ENCODE measurements at places on chromosomes 16 and 17.

DNA sequence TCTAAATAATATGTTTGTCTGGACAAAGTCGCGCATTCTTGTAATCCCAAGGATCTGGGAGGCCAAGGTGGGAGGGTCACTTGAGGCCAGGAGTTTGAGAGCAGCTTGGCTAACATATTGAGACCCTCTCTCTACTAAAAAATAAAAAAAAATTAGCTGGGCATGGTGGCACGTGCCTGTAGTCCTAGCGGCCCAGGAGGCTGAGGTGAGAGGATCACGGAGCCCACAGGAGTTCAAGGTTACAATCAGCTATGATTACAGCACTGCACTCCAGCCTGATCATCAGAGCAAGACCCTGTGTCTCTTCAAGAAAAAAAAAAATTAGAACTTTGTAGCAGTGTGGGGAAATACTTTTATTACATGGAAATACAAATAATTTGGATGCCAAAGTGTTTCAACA lies 6.1 kb upstream of the CHST6 start:
- no peak for DNase-seq

GRCh38 chr17:45977506-45977824 lies 21.6 kb upstream of the STH start:
- DNase-seq = no peak

GRCh38 chr16:78761427-78761826 lies 662.0 kb downstream of the WWOX start:
- DNase-seq = no peak

DNA sequence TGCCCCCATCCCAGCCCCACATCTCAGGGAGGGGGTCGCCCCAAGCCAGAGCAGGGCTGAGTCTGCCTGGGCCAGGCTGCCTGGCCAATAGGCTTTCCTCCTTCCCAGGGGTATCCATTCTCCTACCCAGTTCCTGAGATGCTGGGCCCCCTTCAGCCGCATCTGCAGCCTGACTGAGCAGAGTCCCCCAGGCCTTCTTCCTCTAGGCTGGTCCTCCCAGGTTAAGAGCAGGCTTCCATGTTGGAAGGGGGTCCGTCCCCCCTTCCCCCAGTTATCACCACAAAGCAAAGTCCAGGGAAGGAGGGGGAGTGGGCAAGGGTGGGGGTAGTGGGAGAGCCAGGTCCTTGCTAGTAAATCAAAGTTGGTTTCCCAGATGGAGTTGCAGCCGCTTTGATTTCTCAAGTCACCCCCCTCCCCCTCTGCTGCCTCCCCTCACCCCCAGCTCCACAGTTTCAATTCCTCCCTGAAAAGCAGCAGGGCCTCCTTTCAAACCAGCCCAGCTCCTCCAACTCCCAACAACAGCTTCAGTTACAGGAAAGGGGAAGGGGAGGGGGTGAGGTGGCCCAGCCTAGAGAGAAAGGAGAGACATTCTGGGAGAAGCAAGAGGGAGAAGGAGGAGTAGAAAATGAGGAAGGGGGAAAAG lies 9.5 kb upstream of the FZD2 start:
- DNase-seq = no peak

DNA sequence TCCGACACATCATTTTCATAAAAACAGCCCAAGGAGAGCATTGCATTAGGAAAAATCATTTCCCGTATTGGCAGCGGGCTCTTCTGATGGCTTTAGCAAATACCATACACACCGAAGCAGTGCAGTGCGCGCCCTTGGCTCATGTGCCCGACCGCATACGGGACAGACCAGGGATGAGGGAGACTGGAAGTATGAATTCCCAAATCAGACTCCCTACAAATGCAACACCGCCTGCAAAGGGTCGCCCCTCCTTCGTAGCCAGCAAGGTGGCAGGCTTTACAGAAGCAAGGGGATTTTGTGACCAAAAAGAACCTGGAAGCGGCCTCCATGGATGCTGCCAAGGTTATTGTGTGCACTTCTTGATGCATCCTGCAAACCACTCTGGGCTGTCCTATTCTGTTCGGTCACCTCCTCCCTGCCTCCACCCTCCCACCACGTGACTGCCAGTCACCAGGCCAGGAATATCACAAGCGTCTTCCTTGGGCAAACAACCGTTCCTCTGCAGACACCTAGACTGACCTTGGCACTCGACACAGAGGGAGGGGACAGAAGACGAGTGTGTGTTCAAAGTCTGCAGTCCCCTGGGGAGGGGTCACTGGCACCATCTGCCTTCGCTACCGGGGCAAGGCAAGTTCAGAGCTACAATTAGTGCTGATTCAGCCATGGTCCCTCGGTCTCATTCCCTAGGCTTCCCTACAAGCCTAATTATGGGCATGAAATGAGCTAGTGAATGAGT lies 460.4 kb downstream of the SLC39A11 start:
- DNase-seq = no peak

DNA sequence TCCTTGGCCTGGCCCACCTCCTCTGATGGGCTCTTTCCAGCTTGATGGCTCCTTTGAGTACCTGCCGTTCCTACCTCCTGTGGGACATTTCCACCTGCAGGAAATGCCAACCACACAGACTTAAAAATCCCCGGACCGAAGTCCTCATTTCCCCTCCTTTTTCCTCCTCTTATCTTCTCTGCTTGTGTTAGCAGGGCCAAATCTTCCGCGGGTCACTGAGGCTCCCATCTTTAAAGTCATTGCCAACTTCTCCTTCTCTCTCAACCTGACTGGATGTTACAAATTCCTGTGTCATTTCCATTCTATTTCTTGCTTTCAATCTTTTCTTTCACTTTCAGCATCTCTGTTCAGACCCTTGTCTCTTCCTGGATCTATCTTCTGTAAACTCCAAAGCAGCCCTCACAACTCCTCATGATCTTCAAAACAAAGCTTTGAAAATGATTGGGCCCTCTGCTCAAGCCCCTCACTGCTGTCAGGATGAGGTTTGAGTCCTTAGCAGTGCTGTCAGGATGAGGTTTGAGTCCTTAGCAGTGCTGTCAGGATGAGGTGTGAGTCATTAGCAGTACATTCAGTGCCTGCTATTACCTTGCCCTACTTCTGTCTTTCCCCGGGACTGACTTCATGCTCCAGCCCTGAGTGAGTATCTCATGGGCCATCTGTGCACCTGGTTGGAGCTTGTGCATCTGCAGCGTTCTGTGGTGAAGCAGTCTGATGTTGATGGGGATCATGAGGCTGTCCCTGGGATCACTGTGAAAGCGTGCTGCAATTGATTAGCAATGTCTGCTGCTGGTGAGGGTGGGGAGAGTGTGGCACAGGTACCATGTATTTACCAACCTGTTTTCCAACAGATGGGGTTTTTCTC lies 100.1 kb downstream of the IRF8 start:
- no peak for DNase-seq

- DNase-seq = no peak
Measured at GRCh38 chr17:21370430-21370829, 5.7 kb upstream of the KCNJ12 start.

DNA sequence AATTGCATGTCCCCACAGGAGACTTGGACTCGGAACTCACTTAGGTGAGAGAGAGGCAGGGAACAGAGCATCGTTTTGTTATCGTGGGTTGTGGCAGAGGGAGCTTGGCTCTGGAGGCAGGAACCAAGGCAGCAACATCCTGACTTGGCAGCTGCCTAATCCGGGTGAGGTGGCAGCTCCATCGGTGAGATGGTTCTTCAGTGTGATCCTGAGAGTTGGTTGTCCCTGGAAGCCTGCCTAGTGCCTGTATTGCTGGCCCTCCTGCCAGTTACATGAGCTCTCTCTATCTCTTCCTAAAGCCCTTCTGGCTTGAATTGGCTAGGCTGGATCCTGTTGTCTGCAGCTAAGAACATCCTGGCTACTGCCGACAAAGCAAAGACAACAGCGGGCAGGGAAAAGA lies 19.9 kb upstream of the SEC14L1 start:
- no peak for DNase-seq

DNA sequence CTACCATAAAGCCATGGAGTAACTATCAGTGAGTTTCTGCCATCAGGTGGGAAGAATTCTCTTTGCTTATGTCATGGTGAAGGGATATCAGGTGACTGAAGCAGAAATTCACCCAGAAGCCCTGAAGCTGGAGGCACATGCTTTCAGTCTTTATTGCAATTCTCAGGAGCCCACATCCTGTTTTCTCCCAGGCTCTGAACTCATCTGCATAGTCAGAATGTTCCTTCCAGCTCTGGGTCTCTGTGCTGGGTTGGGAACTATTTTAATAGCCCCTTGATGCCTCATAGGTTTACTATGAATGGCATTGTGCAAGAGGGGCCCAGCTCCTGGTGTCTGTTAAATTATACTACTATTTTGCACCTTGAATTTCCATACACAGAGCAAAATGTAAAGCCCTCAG lies 198.4 kb upstream of the SOX9 start:
- no peak for DNase-seq

DNA sequence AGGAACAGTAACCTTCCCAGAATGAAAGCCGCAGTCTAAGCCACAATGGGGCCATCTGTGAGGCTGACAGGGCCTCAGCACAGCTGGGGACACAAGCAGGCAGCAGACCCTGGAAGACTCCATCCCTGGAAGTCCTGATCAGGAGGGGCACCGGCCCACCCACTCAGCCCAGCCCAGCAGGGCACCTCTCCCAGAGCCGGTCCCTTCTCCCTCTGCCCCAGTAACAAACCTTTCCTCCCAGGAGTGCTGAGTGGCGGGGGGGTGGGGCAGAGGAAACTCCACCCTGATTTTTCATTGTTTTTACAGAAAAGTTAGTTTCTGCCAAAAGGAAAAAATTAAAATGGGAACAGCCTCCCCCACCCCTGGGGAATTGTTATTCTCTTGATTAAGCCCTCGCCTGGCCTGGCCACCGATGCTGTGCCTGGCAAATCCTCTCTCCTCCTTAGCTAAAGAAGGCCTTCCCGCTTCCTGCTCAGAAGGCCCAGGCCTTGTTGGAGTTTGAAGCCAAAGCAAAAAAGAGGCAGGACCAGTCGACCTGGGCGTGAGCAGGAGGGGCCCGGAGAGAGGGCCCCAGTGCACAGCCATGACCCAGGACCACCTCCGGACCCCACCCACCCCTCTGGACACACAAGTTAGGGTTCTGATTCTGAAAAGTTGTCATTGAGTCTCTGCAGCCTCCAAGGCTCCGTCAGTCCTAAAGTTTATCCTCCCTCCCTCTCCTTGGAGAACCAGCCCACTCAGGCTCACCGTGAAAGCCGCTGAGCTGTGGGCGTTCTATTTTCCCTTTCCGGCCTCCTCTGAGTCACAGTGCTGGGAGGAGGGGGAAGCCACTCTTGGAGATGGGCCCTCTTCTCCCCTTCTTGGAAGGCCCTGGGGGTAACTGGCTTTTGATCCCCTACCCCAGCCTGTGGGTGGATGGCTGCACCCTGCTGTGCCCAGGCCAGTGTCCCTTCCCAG lies 128.4 kb upstream of the TNRC6C start:
- DNase-seq = no peak

DNA sequence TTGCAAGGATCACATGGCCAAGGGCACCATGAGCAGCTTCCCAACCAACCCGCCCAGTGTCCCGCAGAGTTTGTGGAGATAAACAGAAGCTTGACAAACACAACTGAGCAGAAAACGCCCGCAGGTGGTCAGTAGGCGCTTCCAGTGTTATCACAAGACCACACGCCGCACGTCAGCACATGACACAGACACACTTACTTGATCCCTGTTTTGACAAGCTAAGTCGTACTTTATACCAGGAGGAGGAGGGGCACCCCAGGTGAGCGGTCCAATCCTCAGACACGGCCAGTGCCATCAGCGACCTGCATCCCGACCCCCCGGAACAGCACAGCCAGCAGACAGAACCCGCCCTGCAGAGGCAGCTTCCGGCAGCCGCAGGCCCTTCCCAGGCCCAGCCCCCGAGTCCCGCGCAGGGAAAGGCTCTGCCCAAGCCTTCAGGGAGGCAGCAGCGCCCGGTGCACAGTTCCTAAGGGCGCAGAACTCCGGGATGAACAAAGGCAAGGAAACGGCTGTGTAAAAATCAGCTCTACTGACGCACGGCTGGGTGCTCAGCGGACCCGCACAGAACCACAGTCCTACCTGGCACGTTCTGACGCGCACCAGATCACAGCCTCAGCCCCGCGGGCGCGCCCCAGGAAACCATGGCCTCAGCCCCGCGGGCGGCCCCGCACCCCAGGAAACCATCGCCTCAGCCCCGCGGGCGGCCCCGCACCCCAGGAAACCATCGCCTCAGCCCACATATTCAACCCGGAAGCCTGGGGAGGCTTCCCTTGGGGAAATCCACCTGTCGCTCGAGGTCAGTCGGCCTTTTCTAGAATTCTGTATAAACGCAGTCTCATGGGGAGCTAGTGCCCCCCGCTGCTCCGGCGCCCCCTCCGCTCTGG lies 27.8 kb downstream of the AXIN1 start:
- peak; percentile 95 for DNase-seq

DNA sequence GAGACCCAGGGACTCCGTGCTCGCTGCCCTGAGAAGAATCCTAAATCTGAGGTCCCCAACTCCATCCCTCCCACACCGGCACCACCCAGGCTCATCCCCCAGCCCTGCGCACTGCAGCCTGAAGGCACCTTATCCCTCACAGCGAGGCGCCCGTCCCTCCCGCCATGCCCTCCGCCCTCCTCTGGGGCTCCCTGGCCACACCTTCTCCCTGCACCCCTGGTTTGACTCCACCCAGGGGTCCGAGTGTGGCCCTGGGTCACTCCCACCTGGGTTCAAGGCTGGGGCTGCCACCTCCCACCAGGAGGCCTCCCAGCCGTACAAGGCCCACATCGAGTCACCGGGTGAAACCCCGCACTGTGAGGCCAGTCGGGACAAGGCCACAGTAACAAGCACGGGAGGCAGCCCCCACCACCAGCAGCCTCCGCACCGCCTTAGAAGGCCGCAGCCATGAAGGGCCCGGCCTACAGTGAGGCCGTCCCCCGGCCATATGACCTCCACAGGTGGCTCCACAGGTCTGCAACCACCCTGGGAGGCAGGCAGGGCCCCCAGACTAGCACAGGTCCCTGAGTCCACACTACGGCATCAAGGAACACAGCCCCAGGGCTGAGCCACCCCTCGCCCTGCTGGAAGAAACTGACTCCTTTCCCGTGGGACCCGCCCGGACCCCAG lies 8.3 kb downstream of the HAGH start:
- no peak for DNase-seq

- no peak for DNase-seq
Measured at GRCh38 chr16:71343078-71343477, 15.4 kb upstream of the CALB2 start.

All from T-helper 2 cell (primary cell).